Dermis lymphatic vessel endothelial cell (primary cell): ENCODE measurements at places on chromosomes 2 and 18. TPM values are rescaled to one million over a fixed set of nuclear protein-coding genes. Genes with fewer than 3 reads are reported as not detected.

Gene OR6B2
- total RNA-seq, result not detected in 2 replicates

Gene MEIS1
- total RNA-seq, result 3.5 and 5.8 TPM in 2 replicates

Gene SNTG2
- total RNA-seq, result 0.26 and 0.33 TPM in 2 replicates

Gene COL3A1
- total RNA-seq, result 0.95 and 6.9 TPM in 2 replicates

Gene KCNF1
- 3.4 and 7.3 TPM in 2 replicates for total RNA-seq

Gene POLE4
- total RNA-seq, result 19.5 and 20.0 TPM in 2 replicates

Gene C1GALT1C1L
- total RNA-seq, result 0.09 TPM in 1 of 2 replicates, not detected in the other

Gene RFTN2
- total RNA-seq, result 7.3 and 14.0 TPM in 2 replicates

Gene PTPRM
- total RNA-seq, result 70.7 and 96.3 TPM in 2 replicates

Gene ZNF24
- 32.6 and 38.7 TPM in 2 replicates for total RNA-seq

Gene MTHFD2
- total RNA-seq, result 24.2 and 24.6 TPM in 2 replicates

Gene SERPINB13
- total RNA-seq, result not detected in 2 replicates

Gene ATP8B1
- 20.4 and 31.9 TPM in 2 replicates for total RNA-seq

Gene RAB6C
- under 0.01 TPM in 1 of 2 replicates, not detected in the other for total RNA-seq

Gene DNAJC5G
- 0.60 and 2.4 TPM in 2 replicates for total RNA-seq

Gene OTOS
- total RNA-seq, result not detected in 2 replicates

Gene ATP6V1C2
- total RNA-seq, result under 0.01 TPM in 2 replicates

Gene HDAC4
- 14.6 and 18.5 TPM in 2 replicates for total RNA-seq

Gene DOK6
- 0.11 and 1.1 TPM in 2 replicates for total RNA-seq

Gene CARF
- total RNA-seq, result 4.9 and 5.2 TPM in 2 replicates

Gene TBC1D8
- 89.3 and 99.4 TPM in 2 replicates for total RNA-seq

Gene ACMSD
- total RNA-seq, result not detected in 2 replicates

Gene INPP1
- total RNA-seq, result 12.0 and 15.4 TPM in 2 replicates

Gene UGT1A6
- not detected in 2 replicates for total RNA-seq

Gene FKBP7
- 20.3 and 43.9 TPM in 2 replicates for total RNA-seq

Gene DSEL
- total RNA-seq, result 12.2 and 14.8 TPM in 2 replicates

Gene PTPN18
- total RNA-seq, result 21.1 and 50.6 TPM in 2 replicates

Gene BOK
- total RNA-seq, result 23.8 and 48.5 TPM in 2 replicates

Gene DSC2
- 0.09 and 0.11 TPM in 2 replicates for total RNA-seq

Gene CYS1
- under 0.01 and 0.11 TPM in 2 replicates for total RNA-seq

Gene EVX2
- total RNA-seq, result not detected in 2 replicates

Gene PRLH
- not detected in 2 replicates for total RNA-seq

Gene MALL
- total RNA-seq, result 11.7 and 37.3 TPM in 2 replicates

Gene SLC9A2
- total RNA-seq, result not detected in 2 replicates

Gene SLC25A52
- 0.17 TPM in 1 of 2 replicates, not detected in the other for total RNA-seq

Gene EFR3B
- 0.26 and 0.54 TPM in 2 replicates for total RNA-seq

Gene AKAIN1
- total RNA-seq, result not detected in 2 replicates

Gene CYP27C1
- 0.11 TPM in 1 of 2 replicates, not detected in the other for total RNA-seq

Gene IL1A
- not detected in 2 replicates for total RNA-seq

Gene STAT4
- 0.22 and 0.26 TPM in 2 replicates for total RNA-seq

Gene SEH1L
- 50.9 and 61.6 TPM in 2 replicates for total RNA-seq

Gene EGR4
- total RNA-seq, result under 0.01 TPM in 1 of 2 replicates, not detected in the other

Gene DYNAP
- not detected in 2 replicates for total RNA-seq

Gene ASB1
- 5.2 and 7.6 TPM in 2 replicates for total RNA-seq

Gene PCARE
- total RNA-seq, result not detected in 2 replicates

Gene PROC
- total RNA-seq, result 0.11 and 0.52 TPM in 2 replicates

Gene HEATR5B
- 26.4 and 34.1 TPM in 2 replicates for total RNA-seq

Gene PSMG2
- 67.5 and 95.9 TPM in 2 replicates for total RNA-seq

Gene ANKRD30B
- total RNA-seq, result under 0.01 TPM in 1 of 2 replicates, not detected in the other

Gene SH2D6
- 0.11 TPM in 1 of 2 replicates, not detected in the other for total RNA-seq

Gene FAM228A
- 0.09 and 0.43 TPM in 2 replicates for total RNA-seq

Gene KDSR
- total RNA-seq, result 17.2 and 20.9 TPM in 2 replicates
